ENCODE measurements at places on chromosomes 2 and 18. TPM values are rescaled to one million over a fixed set of nuclear protein-coding genes. Genes with fewer than 3 reads are reported as not detected.

DNA sequence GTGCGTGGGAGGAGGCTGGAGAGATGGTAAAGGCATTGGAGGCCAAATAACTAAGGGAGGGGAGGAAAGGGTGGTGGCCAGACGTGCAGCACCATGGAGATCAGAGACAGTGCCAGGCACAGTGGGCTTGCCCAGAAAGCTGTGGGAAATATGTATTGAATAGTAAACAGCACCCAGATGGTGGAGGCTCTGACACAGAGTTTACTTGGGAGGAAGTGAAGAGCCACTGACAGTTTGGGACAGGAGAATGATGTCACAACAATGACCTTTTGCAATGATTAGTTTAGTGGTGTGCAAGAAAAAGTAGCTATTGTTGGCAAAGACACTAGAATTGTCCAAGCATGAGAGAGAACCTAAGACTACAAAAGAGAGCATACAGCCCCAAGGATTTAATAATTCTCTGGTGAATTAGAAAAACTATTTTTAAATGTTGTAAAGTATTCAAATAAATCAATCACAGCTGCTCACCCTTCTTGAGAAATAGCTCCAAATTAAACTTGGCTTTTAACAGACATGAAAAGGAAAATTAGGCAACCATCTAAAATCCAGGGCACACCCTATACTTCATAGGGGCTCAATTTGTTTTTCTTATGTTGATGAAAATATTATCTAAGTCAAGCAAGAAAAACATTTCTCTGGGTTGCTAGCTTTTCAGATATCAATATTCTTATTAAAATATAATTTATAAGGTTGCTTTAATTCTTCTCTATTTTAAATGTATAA is 458.7 kb upstream of the HNRNPA3 start:
- no peak overlapping the region for H3K27ac ChIP-seq
- no peaks in the 10 kb centered on the region for H3K27me3 ChIP-seq
- DNase-seq: peak; percentile 4
- H3K36me3 ChIP-seq: no peaks in the 10 kb centered on the region
- no peaks in the 10 kb centered on the region for H3K4me1 ChIP-seq
- H3K4me3 ChIP-seq: no peak overlapping the region

DNA sequence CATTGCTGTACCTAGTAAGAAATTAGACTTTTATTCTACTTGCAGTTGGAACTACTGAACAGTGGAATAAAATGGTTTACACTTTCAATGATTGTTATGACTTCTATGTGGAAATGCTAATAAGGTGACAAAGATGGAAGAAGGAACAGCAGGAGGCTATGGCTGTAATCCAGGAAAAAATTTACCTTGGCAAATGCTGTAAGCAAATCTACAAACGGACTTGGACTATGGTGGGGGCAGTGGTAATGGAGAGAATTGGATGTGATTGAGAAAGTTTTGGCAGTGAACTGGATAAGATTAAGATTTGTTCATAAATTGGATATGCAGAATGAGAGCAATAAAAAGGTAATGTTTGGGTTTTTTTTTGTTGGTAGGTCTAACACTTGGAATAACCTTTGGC is 111.0 kb upstream of the ERBB4 start:
- no peaks in the 10 kb centered on the region for H3K36me3 ChIP-seq
- DNase-seq: no peak
- H3K27me3 ChIP-seq: no peaks in the 10 kb centered on the region
- H3K4me3 ChIP-seq: no peak overlapping the region

GRCh38 chr2:873651-874580 is 76.7 kb upstream of the SNTG2 start:
- H3K4me3 ChIP-seq: no peak overlapping the region
- H3K27ac ChIP-seq: no peak overlapping the region
- no peaks in the 10 kb centered on the region for H3K4me1 ChIP-seq
- no peaks in the 10 kb centered on the region for H3K27me3 ChIP-seq

The SLC40A1 gene
- polyA plus RNA-seq: 3.1 TPM

DNA sequence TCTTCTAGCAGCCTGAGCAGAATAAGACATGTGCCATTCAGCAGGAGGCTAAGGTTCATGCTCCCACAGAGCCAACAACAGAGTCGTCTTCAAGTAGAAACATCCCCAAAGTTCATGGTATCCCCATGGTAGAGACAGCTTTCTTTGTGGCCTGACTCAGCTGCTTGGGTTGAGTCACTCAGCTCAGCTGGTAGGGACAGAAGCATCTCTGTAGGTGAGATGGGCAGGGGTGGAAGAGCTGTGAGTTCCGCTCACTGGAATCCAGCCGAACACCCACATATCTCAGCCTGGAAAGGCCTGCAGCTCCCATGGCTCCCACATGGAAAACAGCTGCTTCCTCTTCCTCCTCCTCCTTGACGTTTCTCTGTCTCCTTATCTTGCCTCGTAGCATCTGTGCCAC is 792.7 kb downstream of the RNF144A start:
- H3K36me3 ChIP-seq: no peaks in the 10 kb centered on the region
- no peaks in the 10 kb centered on the region for H3K4me1 ChIP-seq
- H3K27ac ChIP-seq: no peak overlapping the region

DNA sequence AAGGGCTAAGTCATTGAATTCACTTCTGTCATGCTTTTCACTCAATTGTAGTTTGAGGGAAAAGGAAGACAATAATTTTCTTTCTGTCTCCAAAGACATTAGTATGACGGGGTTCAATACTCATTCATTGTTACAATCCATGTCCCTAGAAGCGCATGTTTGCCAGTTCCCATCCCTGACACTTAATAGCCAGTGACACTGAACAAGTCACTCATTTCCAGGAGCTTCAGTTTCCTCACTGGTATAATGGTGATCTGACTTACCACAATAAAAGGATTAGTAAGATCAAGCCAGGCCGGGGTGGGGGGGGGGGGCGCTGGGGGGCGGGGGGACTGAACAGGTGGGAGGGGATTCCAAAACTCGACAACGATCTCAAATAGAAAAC is 144.8 kb upstream of the MAP3K20 start:
- no peaks in the 10 kb centered on the region for H3K27me3 ChIP-seq
- H3K4me1 ChIP-seq: peaks cover 10% of the 10 kb centered on the region
- no peak overlapping the region for H3K4me3 ChIP-seq

- H3K36me3 ChIP-seq: no peaks in the 10 kb centered on the region
- DNase-seq: no peak
- H3K4me1 ChIP-seq: peaks cover 6% of the 10 kb centered on the region
- no peaks in the 10 kb centered on the region for H3K27me3 ChIP-seq
- no peak overlapping the region for H3K4me3 ChIP-seq
- no peak overlapping the region for H3K27ac ChIP-seq
Observed at GRCh38 chr2:37918742-37919186, 6.3 kb upstream of the RMDN2 start.

The GAL3ST2 gene
- not detected for polyA plus RNA-seq

DNA sequence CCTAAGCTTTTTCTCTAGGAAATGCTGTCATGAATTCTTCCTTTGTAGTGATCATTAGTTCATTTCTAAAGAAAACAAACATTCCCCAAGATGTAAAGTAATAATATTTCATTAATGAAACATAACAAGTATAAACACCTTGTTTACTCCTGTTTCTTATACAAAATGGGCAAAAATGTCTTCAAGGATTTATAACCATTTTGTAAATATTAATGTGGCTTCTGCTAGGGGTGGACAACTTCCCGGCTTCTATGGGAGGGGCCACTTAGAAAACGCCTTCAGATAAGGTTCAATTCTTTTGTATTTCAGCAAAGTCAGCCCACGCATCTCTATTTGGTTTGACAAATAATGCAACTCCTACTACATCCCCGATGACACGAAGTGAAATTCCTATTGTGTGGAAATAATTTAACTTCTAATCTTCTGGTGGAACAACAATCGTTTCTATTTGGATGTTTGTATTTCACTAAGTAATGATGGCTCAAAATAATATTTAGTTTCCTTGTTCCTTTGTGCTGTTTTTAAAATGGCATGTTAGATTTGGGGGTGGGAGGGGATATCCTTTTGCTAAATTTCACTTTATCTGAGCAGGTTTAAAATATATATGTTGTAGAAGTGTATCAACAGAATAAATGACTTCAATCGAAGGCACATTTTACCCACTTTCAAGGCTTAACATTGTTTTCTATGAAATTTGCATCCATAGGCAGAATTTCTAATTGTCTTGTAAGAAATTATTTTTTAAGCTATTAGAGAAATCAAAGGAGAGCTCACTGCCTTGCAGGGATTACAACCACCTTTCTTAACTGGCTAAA is 14.7 kb upstream of the HOXD1 start:
- H3K4me1 ChIP-seq: no peaks in the 10 kb centered on the region
- H3K4me3 ChIP-seq: no peak overlapping the region
- H3K27me3 ChIP-seq: peaks cover 100% of the 10 kb centered on the region
- no peak overlapping the region for H3K27ac ChIP-seq

DNA sequence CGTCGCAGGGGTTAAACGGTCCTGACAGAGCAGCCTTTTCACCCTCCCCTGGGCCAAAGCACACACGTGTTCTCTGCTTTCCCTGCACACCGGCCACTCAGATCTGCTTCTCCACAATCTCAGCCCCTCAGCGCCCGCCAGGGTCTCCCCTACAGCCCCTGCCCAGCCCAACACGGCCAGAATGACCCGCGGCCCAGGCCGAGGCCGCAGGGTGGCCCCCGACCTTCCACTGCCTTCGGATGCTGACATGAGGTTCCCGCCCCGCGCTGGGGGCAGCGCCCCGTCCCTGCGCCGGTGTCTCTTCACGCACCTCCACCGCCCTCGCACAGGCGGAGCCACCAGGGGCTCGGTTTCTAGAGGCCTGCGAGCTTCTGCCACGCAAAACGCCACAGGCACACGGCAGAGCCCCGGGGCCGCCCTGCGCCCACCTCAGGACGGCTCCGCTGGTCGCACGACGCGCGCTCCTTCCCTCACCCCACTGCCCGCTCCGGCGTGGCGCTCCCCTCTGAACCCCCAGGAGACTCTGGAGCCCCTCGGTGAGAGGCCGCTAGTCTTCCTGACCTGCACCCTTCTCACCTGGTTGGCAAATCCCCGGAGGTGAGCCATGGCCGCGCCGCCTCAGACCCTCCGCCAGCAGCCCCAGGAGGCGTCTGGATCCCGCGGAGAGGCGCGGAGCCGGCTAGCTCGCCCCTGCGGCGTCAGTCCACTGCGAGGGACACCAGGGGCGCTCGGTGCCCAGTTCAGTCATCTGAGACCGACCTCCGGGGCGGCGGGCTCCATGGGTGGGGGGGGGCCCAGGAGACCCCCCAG is 749 bp downstream of the STK25 start:
- H3K4me1 ChIP-seq: peaks cover 17% of the 10 kb centered on the region
- no peaks in the 10 kb centered on the region for H3K36me3 ChIP-seq
- H3K27me3 ChIP-seq: no peaks in the 10 kb centered on the region
- DNase-seq: peak; percentile 20
- H3K27ac ChIP-seq: no peak overlapping the region
- H3K4me3 ChIP-seq: peak overlapping the region; percentile 87

DNA sequence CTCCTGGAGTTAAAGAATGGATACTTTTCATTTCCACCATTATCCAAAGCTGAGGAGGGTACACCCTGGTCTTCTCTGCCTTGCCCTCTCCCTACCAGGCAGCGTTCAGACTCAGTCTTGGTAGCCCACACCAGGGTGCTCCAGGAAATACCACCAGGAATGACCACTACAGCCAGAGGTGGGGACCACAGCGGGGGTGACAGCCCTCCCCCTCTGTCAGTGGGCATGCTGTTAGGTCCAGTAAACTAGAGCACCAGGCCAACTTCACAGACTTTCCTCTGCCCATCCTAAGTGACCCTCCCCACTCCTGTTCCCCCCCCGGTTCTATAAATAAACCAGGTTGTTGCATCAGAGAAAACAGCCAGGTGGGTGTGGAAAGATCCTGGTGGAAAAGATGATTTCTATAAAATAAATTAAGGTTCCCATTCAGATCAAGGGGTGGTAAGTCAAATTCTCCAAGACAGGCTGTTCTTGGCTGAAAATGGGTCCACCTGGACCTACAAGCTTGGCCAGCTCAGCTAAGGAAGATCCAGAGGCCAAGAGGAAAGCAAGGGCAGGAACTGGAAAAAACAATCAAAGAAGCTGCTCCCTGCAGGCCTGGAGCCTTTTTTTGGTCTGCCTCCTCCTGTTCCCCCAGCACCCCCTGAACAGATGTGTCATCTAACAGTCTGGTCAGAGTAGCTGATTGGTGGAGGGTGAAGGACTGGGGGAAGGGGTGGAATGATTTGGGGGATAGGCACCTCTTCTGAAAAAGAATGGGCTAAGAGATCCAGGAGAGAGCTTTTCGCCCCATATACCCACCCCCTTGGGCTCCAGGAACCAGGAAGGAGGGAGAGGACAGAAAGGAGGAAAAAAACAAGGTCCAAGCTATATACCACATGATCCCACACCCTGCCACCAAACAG is 2.3 kb downstream of the RAB11FIP5 start:
- no peak overlapping the region for H3K4me3 ChIP-seq
- peaks cover 59% of the 10 kb centered on the region for H3K27me3 ChIP-seq
- H3K27ac ChIP-seq: no peak overlapping the region
- H3K36me3 ChIP-seq: no peaks in the 10 kb centered on the region
- H3K4me1 ChIP-seq: peaks cover 12% of the 10 kb centered on the region

The VWA3B gene
- polyA plus RNA-seq: not detected
